ENCODE measurements at places on chromosomes 12 and 14. TPM values are rescaled to one million over a fixed set of nuclear protein-coding genes. Genes with fewer than 3 reads are reported as not detected.

The MAP3K9 gene
- polyA plus RNA-seq = 1.4 TPM

The NYNRIN gene
- polyA plus RNA-seq = 3.8 TPM

The LTBP2 gene
- polyA plus RNA-seq = 18.4 TPM

The TMEM132C gene
- 55.5 TPM for polyA plus RNA-seq

The MTHFD1 gene
- 95.2 TPM for polyA plus RNA-seq

The PMCH gene
- not detected for polyA plus RNA-seq

The RNF212B gene
- polyA plus RNA-seq = 0.14 TPM

The EPYC gene
- polyA plus RNA-seq = 0.04 TPM

The HOXC11 gene
- polyA plus RNA-seq = not detected

The ENDOU gene
- 0.54 TPM for polyA plus RNA-seq

The SERPINA1 gene
- polyA plus RNA-seq = 37.5 TPM

The TM7SF3 gene
- polyA plus RNA-seq = 24.9 TPM

The SYCP3 gene
- 0.56 TPM for polyA plus RNA-seq

The ANKRD52 gene
- 9.9 TPM for polyA plus RNA-seq

The NPAS3 gene
- polyA plus RNA-seq = 0.51 TPM

The WASHC3 gene
- 35.5 TPM for polyA plus RNA-seq

The MEG3 gene
- polyA plus RNA-seq = 92.2 TPM

The AKAP6 gene
- 0.29 TPM for polyA plus RNA-seq

The LALBA gene
- not detected for polyA plus RNA-seq

The ADAMTS20 gene
- not detected for polyA plus RNA-seq

The SNRPF gene
- 39.3 TPM for polyA plus RNA-seq

The TRPV4 gene
- polyA plus RNA-seq = 1.4 TPM

The RBP5 gene
- polyA plus RNA-seq = 1.9 TPM

The FAM186B gene
- 1.7 TPM for polyA plus RNA-seq

The AJUBA gene
- polyA plus RNA-seq = 2.0 TPM

The ANO2 gene
- 6.6 TPM for polyA plus RNA-seq

The EDDM3A gene
- not detected for polyA plus RNA-seq

The P2RX2 gene
- polyA plus RNA-seq = 1.5 TPM

The SPIC gene
- polyA plus RNA-seq = not detected

The PTPRO gene
- 0.31 TPM for polyA plus RNA-seq

All from adipose tissue (tissue), 3 donors.